H9 (cell line): ENCODE measurements at places on chromosomes 1 and 21. TPM values are rescaled to one million over a fixed set of nuclear protein-coding genes. Genes with fewer than 3 reads are reported as not detected.
A peak's percentile ranks its signal among the peaks of the same experiment; 100 is the strongest.

DNA sequence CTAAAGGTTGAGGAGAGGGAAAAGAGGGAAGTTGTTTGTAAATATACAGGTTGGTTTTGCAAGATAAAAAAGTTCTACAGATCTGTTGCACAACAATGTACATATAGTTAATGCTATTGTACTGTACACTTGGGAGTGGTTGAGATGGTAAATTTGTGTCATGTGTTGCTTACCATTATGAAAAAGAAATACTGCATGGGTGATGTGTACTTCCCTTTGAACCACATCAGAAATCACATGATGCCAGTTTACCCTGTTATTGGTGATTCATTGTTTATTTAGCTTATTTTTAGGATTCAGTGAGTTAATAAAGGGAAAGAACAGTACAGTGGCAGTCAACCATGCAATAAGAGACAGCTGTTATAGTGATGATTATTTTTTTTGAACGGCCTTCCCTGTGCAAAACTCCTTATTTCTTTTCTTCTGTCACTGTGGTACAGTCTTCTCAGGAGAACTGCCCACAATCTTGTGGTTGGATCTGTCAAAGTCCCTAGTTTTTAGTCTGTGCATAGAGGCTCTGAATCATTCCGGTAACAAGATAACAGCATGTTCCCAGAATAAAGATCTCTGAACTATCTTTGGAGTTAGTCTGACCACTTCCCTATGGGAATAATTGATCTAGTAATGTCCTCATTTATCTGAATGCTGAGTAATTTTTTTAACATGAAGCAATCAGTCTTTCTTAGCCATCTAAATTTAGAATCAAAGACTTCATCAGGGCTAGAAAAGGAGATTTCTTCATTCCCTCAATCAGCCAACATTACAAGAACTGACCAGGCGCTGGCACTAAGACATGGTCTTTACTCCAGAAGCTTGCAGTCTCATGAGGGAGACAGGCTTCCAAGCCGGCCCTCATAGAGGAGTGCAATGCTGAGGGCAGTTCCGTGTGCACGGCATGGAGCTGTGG is 84.2 kb downstream of the SH3GLB1 start:
- H3K27ac ChIP-seq, result no peak overlapping the region
- no peak overlapping the region for H3K4me3 ChIP-seq
- H3K27me3 ChIP-seq, result no peaks in the 10 kb centered on the region
- DNase-seq, result no peak
- H3K4me1 ChIP-seq, result no peaks in the 10 kb centered on the region

DNA sequence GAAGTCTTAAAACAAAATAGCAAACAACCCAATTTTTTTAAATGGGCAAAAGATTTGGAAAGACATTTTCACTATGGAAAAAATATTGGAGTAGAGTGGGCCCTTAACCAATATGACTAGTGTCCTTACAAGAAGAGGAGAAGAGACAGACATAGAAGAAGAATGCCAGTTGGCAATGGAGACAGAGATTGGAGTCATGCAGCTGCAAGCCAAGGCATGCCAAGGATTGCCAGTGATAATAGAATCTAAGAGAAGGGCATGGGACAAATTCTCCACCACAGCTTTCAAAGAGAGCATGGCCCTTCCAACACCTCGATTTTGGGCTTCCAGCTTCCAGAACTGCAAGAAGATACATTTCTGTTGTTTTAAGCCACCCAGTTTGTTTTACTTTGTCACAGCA is 92.7 kb downstream of the RGS2 start:
- H3K27ac ChIP-seq, result no peak overlapping the region
- no peaks in the 10 kb centered on the region for H3K4me1 ChIP-seq
- H3K36me3 ChIP-seq, result no peaks in the 10 kb centered on the region

DNA sequence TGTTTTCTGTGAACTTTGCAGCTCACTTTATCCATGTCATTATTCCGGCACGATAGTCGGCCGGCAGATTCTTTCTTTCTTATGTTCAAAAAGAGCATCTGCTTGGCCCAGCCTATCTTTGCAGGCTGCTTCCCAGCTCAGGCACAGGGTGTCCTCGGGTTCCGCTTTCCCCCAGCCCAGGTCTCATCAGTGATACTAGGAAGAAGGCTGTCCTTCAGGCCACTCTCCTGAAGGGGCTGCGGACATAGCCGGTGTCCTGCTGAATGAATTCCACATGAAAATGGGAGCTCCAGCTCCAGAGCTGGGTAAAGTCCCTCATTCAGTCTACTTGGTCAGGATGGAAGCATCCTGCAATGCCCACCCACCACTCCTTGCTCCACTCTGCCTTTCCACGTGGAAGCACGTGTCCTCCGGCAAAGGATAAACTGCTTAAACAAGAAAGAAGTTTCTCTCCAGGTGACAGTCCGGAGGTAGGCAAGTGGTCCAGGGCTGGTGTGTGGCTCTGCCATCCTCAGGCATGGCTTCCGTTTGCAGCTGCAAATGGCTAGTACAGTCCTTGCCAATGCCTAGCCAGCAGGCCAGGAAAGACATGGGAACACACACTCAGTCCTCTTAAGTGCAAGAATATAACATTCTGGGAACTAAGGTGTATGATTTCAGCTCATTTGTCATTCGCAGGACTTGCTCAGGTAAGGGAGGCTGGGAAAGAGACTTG is 161.0 kb downstream of the TRIM33 start:
- no peaks in the 10 kb centered on the region for H3K36me3 ChIP-seq
- no peaks in the 10 kb centered on the region for H3K27me3 ChIP-seq

DNA sequence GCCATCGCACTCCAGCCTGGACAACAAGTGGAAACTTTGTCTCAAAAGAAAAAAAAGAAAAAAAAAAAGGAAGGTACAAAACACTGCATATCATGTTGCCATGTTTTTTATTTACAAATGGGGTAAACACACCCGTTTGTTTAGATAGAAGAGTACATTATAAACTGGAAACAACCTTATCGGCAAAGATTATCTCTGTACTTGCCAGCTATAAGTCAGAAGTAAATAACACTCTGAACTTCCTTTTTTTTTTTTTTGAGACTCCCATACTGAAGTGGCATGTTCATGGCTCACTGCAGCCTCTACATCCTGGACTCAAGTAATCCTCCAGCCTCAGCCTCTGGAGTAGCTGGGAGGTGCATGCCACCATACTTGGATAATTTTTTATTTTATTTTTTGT is 21.9 kb downstream of the USP48 start:
- no peak for DNase-seq
- H3K27me3 ChIP-seq, result no peaks in the 10 kb centered on the region
- H3K4me1 ChIP-seq, result peaks cover 6% of the 10 kb centered on the region; the same call in 1 of the 2 replicates
- H3K4me3 ChIP-seq, result no peak overlapping the region
- peaks cover 7% of the 10 kb centered on the region for H3K36me3 ChIP-seq
- H3K27ac ChIP-seq, result no peak overlapping the region

DNA sequence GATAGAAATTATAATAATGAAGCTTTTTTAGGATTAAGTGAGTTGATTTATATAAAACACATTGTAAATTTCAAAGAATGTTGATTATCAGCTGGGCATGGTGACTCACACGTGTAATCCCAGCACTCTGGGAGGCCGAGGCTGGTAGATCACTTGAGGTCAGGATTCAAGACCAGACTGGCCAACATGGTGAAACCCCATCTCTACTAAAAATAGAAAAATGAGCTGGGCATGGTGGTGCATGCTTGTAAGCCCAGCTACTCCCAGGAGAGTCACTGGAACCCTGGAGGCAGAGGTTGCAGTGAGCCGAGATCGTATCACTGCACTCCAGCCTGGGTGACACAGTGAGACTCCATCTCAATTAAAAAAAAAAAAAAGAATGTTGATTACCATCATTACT is 18.4 kb downstream of the ADAMTS1 start:
- DNase-seq, result no peak
- H3K4me3 ChIP-seq, result no peak overlapping the region

DNA sequence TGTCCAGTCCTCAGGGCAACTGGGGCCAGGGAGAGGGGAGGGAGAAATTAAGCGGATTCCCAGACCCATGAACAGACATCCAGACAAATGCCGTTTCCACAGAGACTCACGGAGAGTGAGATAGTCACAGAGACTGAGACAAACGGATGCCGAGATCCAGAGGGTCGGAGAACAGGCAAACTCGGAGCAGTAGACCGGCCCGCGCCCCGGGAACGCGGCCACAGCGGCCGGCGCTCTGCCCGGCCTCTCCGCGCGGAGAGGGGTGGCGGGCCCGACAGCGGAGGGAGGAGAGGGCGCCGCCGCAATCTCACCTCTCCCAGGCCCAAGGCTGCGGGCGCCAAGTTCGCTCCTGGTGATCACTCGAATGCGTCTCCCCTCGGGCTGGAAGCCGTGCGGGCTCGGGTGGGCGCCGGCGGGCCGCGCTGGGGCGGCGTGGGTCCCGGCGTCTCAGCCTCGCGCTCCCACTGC is 831 bp upstream of the FOXD2 start:
- H3K27ac ChIP-seq, result no peak overlapping the region
- no peaks in the 10 kb centered on the region for H3K4me1 ChIP-seq
- no peaks in the 10 kb centered on the region; the same call in 1 of the 2 replicates for H3K36me3 ChIP-seq
- H3K4me3 ChIP-seq, result peak overlapping the region; percentile 84
- H3K27me3 ChIP-seq, result peaks cover 83% of the 10 kb centered on the region
- DNase-seq, result no peak

DNA sequence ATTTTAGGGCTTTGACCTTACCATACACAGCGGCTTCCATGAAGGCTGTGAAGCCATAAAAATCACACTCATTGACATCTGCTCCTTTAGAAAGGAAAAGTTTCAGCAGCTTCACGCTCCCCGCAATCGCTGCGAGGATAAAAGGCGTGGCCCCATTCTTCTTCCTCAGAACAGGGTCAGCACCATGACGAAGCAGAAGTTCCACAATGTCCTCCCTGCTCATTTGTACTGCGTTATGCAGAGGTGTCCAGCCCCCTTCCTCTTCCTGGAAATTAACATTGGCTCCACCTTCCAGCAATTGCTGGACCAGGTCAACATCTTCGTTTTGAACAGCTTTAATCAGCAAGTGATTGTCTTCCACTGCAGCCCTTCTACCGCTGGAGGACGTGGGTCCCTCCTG is 2.7 kb downstream of the RNASEL start:
- no peak overlapping the region for H3K27ac ChIP-seq
- no peaks in the 10 kb centered on the region for H3K27me3 ChIP-seq
- no peak for DNase-seq
- H3K4me3 ChIP-seq, result no peak overlapping the region

FOXO6 gene
- 0.83 and 0.99 TPM in 2 replicates for total RNA-seq

BARHL2 gene
- not detected in 2 replicates for total RNA-seq

OR6N2 gene
- total RNA-seq, result not detected in 2 replicates
